Stimulated activated CD4-positive, alpha-beta T cell treated with anti-CD3 and anti-CD28 coated beads, Interleukin-1b, Interleukin-23, amount 100 ng/mL, for 24 hours (primary cell): ENCODE measurements at places on chromosomes 7 and 10.

DNA sequence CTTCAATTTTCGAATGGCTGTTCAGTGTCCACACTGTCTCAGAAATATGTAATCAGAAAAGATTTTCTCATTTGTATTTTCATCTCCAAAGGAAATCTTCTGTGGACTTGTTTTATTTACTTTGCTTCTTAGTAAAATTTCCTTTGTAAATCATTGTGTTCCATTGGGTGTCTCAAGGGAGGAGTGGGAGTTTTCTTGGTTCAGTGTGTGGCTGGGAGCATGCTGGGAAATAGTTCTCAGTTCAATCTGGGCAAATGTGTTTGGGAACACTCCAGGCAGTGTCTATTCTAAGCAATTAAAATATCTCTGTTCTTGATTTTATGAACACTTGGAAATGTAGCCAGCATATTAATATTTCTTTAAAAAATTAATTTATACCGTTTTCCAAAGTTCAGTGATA lies 1019.8 kb downstream of the CNTNAP2 start:
- DNase-seq, result no peak

GRCh38 chr10:72754275-72755032 lies 62.5 kb downstream of the MCU start:
- DNase-seq, result no peak

DNA sequence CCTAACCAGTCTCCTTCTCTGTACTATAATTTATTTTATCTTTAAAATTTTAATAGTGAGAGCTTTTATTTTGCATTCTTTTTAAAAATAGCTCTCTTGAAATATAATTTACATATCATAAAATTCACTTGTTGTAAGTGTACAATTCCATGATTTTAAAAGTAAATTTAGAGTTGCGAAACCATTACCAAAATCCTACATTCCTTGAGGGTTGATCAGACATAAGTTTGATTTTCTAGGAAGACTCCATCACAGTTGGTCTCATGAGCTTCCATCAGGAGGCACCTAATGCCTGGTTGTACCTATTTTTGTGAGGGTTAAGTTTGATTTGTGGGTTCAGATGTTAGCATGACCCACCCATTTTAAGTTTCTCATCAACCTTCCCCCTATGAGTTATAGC lies 108.1 kb downstream of the BMPER start:
- DNase-seq, result no peak

DNA sequence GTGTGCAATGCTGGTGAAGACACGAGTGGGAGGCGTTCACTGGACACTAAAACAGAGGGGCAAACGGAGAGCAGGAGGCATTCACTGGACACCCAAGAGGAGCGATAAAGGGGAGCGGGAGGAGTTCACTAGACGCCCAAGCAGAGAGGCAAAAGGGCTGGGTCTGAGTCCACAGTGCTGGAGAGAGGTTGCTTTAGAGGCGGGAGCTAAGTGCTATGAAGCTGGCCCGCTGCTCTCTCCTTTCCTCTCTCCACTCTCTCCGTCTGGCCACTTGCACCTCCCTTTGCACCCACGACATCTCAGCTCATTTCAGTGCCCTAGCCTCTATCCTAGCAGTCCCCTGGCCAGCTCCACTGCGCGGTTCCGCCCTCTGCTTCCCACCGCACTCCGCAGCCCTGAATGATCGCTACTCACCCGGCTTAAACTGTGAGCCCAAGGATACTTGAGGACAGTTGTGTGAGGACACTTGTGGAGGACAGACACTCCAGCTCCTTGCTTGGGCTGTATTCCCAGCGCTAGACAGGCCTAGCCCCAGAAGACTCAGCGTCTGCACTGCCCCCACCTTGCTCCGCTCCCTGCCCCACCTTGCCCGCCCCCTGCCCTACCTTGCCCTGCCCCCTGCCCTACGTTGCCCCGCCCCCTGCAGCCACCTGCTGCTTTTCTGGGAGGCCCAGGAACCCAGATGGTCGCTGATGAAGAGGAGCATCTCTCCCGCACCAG lies 78.8 kb upstream of the CPXM2 start:
- DNase-seq, result no peak

GRCh38 chr7:151917791-151918509 lies 38.3 kb upstream of the GALNTL5 start:
- DNase-seq, result no peak

- DNase-seq, result no peak
These were observed 650.8 kb downstream of the LRMDA start for GRCh38 chr10:76082232-76082631.

- DNase-seq, result no peak
These were observed 24.0 kb upstream of the AGBL3 start for GRCh38 chr7:134962270-134962780.

- no peak for DNase-seq
These were observed 250.0 kb downstream of the BMPER start for GRCh38 chr7:34155220-34155908.

DNA sequence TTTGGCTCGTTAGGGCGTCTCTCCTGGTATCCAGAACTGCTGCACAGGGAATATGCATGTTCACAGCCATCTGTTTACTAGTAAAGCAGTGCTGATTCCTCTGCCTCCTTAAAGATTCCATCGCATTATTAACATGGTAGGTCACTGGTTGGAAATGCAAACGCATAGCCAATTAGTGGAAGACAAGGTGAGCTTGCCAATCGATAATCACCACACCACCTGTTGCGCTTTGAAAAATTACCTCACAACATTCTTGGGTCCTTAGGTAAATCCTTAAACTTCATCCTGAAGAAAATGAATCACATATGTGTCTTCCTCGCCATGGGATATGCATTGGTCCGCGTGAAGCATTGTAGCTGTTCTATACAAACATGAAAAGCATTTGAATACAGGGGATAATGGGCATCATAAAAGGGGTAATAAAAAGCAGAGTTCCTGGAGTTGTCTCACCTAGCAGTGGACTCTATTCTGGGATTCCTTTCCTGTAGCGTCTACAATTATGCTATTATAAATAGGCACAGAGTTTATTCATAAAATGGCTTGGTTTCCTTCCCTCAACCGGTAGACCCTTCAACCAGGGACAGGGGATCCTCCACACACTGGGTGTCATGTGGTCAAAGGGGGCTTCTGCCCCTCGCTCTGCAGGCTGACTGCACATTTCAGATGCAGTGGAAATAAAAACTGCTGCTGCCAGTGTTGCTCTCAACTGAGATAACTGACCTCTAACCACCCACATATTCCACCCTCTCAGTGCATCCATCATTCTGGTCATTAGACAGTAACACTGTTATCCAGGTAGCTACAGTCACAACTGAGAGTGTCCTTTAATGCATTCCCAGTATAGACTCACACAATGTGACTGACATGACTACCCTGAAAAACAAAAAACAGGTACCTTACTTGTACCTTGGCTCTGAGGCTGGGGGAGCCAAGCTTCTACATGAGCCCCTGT lies 389.2 kb upstream of the NFE2L3 start:
- DNase-seq, result no peak

GRCh38 chr10:99859585-99859984 lies 77.1 kb downstream of the ABCC2 start:
- DNase-seq, result no peak

DNA sequence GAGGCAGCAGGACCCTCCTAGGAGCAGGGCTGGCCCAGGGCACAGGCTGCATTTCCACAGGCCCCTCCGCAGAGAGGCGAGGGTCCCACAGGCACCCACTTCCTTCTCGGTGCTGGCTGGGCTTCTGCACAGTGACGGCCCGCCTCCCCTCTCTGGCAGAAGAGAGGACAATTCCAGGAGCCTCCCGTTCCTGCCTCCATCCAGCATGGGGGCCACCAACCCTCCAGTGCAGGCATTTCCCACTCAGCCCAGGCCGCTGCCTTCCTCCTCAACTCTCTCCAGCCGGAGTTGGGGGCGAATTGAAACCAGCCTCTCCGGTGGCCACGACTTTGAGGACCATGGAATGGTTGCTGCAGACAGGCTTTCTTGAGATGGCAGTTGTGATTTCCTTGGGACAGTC lies 125.0 kb upstream of the PPP2R2D start:
- no peak for DNase-seq

DNA sequence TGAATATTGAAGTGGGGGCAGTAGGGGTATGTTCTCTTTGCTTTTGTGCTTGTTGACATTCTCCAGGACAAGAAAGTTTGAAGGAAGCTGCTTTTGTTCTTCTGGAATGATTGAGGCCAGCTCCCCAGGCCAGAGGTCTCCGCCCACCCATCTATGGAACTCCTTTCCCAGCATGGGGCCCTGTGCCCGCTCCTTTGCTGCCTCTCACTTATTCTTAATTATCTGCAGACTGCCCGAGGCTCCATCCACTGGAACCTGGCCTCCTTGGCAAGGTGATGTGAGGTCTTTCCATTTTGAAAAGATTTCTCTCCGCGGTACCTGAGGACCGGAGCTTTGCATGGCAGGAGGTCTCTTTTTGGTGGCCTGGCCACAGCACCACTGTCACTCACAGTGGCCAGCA lies 39.3 kb upstream of the MKI67 start:
- no peak for DNase-seq

- DNase-seq, result no peak
These were observed 247.2 kb upstream of the IGFBP3 start for GRCh38 chr7:46168231-46168630.

GRCh38 chr7:50696810-50697582 lies 85.7 kb downstream of the GRB10 start:
- no peak for DNase-seq

- DNase-seq, result no peak
These were observed 249.3 kb upstream of the TCERG1L start for GRCh38 chr10:131560706-131561355.

- DNase-seq, result no peak
These were observed 70.8 kb downstream of the SGMS1 start for GRCh38 chr10:50552771-50553535.

DNA sequence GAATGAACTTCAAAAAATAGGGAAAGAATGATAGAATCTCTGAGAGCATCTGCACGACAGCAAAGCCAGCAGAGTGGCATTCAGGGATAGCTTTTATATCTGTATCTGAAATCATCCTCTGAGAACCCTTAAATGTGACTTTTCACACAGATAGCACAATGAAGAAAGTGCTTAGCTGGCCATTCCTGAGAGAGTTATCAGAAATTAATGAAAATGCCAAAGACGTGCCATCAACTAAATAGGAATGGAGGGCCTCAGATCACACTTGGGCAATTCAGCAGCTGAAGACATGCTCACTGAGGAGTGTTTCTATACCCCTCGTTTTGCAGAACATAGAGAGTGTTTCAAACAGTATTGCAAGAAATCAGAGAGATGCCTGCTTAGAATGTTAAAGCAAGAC lies 51.6 kb downstream of the AKR1B1 start:
- DNase-seq, result no peak

DNA sequence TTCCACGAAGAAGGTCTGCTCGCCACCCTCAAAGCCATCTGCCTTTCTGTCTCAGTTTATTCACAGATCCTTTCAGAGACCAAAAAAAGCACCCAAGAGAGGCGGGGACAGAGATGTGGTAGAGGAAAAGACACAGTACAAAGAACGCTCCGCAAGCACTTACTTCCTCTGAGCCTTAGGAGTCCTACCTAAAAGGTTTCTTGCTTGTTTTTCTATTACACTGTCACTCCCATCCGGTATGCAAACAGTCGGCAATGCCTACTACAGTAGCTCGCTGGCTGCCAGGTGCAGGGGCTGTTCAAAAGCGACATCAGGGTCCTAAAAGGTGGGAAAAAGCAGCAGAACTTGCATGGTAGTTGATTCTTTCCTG lies 816 bp downstream of the TECPR1 start:
- no peak for DNase-seq

- DNase-seq, result no peak
These were observed 36.6 kb downstream of the SRRM3 start for GRCh38 chr7:76238326-76238725.

- DNase-seq, result no peak
These were observed 554.1 kb upstream of the FOXK1 start for GRCh38 chr7:4127909-4128560.

- DNase-seq, result no peak
These were observed 194.0 kb downstream of the CFTR start for GRCh38 chr7:117673839-117674238.

DNA sequence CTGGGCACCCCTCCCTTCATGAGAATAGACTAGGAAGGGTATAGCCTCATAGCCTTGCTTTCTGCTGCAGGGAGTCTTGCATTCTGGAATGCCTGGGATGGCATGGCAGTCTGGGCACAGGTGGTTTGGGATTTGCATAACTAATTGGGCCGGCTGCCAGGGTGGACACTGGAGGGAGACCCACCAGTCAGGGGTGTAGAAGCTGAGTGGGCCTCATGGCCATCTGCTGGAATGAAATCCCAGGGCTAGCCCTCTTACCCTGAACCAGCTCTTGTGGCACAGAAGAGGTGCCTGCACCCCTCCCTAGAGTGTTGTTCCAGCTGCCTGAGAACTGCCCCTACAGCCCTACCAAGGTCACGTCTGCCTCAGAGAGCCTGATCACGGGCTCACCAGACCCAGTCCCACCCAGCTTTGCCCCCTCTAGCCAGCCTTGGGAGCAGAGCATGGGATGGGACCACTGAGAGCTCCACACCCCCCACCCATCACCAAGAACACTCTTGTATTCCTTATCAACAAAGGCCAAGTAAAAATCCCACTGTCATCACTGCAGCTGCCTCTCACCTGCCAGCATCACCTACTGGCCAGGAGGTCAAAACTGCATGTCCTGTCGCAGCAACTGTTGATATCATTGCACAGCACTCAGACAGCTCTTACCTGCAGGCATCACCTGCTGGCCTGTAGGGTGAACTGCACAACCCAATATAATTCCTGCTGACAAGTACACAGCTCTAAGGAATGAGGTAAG lies 148.9 kb downstream of the ZEB1 start:
- no peak for DNase-seq

- no peak for DNase-seq
These were observed 102.8 kb upstream of the ARID5B start for GRCh38 chr10:61798713-61799112.

- no peak for DNase-seq
These were observed 60.9 kb upstream of the CAMK2B start for GRCh38 chr7:44386139-44386913.

DNA sequence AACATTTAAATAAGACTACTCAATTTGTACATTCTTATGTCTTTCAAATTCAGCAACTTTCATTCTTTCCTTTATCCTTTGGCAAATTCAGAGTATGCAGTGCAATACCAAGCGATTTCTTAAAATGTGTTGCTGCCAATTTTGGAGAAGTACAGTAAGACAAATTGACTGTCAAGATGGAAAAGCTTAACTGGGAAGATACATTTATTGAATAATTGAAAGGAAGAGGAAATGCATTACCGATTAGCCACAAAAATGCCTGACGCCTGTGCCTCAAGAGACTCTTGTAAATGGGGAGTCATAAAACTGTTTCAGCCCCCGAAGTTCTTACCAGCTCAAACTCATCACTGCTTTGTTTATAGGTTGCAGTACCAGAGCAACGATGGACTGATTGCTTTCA lies 373.3 kb upstream of the GALNT17 start:
- DNase-seq, result no peak
